ENCODE measurements at places on chromosomes 12 and 14.

DNA sequence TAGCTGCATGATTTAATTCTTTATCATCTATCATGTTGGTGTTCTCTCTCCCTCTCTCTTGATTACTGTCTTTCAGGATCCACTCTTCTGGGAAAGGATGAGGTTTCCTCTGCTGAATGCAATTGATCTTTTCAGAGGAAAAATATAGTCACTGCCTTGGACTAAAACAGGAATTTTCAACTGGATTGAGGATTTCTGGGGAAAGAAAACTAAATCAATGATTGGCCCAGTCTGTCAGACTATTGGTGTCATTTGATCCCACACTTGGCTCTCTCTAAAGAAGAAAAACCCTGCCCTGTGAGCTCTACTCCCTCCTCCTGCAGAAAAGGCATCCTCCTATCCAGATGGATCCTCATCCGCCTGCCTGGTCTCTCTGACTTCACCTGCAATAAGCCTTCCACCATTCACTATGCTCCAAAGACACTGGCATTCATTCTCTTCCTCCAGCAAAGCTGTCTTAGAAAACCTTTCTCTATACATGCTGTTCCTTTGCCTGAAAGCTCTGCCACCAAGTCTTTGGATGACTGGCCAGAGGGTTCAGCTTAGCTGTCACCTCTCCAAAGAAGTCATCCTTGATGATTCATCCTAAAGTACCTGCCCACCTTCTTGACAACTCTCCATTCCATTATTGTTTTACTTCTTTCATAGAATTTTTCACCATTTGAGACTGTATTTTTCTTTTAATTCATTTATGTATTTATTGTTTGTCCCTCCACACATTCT, 127.7 kb upstream of the CAND1 start:
- DNase-seq, result no peak

DNA sequence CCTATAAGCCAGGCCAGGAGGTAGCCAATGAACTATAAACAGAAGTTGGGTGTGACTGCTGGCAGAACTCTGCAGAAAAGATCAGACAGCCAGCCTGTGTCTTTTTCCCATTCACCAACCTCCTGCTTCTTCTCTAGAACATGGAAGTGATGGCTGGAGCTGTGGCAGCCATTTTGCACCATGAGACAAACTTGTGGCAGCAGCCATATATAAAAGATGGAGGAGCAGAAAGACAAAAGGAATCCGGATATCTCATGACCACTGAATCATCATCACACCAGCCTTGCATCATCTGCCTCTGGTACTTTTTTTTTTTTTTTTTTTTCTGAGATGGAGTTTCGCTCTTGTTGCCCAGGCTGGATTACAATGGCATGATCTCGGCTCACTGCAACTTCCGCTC, 8.7 kb downstream of the BEGAIN start:
- DNase-seq, result no peak

GRCh38 chr14:22978981-22979671, 3.2 kb downstream of the AJUBA start:
- DNase-seq, result no peak

DNA sequence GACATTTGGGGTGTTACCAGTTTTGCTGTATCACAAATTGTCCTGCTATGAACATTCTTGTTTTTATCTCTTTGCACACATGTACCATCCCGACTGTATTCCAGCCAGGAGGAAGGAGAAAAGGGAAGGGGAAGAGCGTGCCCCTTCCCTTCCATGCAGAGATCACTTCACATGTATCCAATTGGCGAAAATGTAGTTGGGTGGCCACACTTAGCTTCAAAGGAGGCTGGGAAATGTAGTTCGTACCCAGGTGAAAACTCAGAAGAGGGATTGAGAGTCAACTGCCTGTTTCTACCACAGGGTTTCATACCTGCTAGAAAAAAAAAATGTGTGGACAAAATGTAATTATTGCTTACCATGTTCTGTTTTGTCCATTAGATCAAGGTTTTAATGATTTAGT, 189.1 kb upstream of the PELI2 start:
- DNase-seq, result no peak

- DNase-seq, result no peak
Observed at GRCh38 chr14:36944307-36945010, 227.9 kb downstream of the SLC25A21 start.

DNA sequence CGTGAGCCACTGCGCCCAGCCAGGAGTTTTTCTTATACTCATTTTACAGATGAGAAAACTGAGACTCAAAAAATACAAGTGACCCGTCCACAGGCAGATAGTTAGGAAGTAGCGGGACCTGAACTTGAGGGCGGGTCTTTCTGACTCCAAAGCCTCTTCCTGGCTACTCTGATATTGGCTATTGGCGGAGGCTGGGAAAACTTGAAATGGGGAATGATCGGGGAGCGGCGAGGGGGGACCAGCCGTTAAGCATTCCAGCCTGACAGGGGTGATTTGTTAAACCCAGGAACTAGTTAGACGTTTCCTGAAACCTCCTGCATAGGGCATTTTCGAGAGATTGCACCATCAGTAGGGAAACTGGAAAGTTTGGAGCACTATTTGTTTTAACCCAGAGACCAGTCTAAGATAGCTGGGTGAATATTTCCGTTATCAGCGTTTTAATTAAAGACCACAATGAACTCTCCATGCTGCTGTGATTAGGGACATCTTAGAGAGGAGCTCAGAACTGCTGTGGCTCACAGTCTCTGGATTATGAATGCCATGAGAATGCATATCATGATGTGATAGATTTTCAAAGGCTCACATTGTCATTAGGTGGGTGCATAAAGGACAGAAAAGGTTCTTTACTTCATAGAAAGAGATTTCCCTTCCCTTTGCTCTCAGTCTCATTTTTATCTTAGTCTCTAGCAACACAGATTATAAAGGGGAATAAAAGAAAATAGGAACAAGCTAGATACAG, 2.5 kb downstream of the NR1H4 start:
- no peak for DNase-seq

GRCh38 chr12:105321125-105321524, 9.4 kb upstream of the C12orf75 start:
- no peak for DNase-seq

DNA sequence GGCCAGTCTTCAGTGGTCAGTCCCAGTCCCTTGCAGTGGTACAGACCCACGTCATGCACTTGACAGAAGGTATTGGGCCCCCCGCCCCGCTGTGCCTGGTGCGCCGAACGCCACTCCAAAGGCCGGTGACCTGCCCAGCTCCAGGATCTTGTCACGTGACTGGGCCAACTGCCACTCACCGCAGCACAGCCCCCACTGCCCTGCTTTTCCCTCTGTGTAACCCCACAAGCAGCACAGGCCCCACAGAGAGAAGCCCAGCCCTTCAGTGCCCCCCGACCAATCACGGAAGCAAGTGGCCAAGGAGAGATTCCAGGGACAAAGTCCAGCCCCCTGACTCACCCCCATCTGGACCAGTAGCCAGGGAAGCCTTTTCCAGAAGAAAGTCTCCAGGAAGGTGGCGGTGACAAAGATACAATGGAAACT, 498 bp downstream of the GPR132 start:
- no peak for DNase-seq

- no peak for DNase-seq
Observed at GRCh38 chr14:98897605-98898309, 374.2 kb downstream of the BCL11B start.

GRCh38 chr12:29253906-29254625, 105.0 kb downstream of the FAR2 start:
- no peak for DNase-seq

DNA sequence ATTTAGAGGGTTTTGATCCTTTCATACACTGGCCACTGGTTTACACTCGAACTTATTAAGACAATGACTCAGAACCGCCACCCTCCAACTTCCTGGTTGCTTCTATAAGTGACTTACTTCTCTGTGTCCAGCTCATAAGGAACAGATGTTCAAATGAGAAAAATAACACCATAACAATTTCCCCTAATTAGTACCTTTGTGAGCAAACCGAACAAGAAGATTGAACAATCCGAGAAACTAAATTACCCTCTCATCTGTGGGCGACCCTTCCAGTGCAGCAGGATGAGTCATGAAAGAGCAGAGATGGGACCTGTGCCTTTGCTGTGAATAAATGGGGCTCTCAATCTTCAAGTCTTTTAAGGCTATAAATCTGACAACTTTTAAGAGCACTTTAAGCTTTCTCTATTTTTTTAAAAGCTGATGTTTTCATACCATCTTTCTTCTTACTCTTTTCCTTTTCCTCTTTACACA, 146.8 kb upstream of the RASSF8 start:
- no peak for DNase-seq

GRCh38 chr12:2284321-2284813, 231.6 kb downstream of the CACNA1C start:
- DNase-seq, result no peak

GRCh38 chr14:96243785-96244184, 12.2 kb upstream of the BDKRB1 start:
- no peak for DNase-seq

GRCh38 chr12:51520576-51521325, 70.3 kb upstream of the SCN8A start:
- no peak for DNase-seq

DNA sequence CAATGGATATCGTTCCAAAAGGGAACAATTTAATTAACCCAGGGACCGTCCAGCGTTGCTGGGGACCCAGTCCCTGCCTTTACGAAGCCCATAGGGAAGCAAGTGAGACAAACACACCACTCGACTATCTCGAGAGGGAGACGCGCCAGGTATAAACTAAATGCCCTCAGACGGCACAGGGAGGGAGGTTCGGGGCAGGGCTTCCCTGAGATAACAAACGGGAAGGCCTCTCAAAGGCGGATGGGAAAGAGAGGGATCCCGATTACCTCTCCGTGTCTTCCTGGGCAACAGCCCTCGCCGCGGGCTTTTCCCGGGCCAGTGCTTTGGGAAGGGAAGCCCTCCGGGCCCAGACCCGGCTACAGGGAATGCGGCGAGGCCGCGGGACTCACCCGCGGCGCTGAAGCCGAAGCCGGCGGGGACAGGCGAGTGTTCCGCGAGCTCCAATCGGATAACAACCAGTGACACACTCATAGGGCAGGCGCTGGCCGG, 390 bp downstream of the BRAP start:
- no peak for DNase-seq

DNA sequence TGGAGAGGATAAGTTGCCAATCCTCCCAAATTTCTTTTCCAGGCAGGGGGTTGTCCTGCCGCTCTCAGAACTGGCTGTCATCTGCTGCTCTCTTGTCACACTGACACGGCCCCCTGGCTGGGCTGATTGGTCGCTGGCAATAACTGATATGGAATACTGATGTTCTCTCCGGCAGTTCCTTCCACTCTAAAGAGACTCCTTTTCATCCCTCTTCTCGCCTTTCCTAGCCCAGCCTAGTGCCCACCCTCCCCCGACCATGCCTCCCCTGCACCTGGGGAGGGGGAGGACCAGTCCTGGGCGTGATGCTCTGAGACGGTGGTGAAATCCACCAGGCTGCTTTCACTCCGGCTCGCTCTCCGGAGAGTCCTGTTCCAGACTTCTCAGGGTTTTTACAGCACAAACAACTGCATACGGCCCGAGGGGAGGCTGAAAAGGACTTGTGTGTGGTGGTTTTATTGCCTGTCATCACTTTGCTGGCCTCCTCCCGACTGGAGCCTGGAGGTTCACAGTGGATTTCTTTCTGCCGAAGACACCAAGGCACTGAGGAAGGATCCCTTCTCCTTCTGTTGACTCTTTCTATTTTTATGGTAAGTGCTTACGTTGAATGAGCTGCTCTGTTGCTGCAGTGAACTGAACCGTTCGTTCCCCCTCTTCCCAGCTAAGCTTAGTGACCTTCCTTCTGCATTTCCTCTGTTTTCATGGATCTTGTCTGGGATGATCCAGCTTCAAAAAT, at the start of gene ANO4:
TSS of gene ANO4 (plus strand) at position 336 of the 733 bp plus-strand sequence. CDS start 107,010 bp downstream, outside the sequence.
- DNase-seq, result no peak

- peak; percentile 63 for DNase-seq
Observed at GRCh38 chr14:20632831-20633691, 8.4 kb downstream of the OR6S1 start.

GRCh38 chr12:7959701-7960121, 23.7 kb upstream of the SLC2A3 start:
- peak; percentile 81 for DNase-seq

DNA sequence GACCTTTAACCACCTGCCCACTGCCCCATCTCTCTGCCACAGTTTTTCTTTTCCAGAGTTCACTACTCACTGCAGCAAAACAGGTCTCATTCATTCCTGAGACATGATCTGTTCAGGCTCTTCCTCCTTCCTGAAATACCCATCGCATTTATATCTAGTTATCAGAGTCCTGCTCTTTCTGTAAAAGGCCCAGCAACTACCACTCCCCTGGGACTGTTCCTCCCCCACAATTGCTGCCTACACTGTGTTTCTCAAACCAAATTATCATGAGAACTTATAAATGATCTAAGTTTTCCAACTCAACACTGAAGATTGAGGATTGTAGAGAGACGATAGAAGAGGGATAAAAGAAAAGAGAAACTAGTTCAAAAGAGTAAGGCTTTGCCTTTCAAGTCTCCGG, 40.8 kb upstream of the EPS8 start:
- DNase-seq, result no peak

DNA sequence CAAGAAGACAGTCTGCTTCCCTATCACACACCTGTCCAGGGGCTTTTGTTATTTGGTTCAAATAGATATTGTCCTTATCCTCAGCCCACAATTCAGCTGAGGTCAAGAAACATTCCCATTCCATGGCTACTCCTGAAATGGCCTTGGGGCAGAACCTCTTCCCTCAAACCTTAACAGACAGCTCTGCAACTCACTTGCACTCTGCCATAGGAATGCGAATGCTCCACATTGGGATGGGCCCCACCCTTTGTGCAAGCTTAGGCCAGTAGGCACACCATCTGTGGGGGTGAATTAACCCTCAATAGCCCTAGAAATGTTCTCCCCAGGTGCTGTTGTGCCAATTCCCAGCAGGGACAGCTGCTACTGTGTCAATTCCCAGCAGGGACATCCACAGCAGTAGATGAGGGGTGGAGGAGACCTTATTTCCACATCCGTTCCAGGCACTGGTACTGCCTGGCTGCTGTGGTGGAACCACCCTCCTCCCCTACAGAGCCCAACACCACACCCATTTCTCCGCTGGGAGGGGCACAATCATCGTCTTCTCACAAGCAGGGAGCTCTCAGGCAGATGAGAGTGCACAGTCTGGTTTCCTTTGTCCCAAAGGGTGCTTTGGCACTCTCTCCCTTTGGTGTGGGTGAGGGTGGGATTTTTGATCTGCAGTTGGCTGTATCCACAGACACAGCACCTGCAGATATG, 42.3 kb upstream of the GLIPR1 start:
- DNase-seq, result no peak

- no peak for DNase-seq
Observed at GRCh38 chr12:104703372-104703771, 246.6 kb downstream of the CHST11 start.

- DNase-seq, result no peak
Observed at GRCh38 chr12:93136253-93137055, 207.4 kb upstream of the EEA1 start.

DNA sequence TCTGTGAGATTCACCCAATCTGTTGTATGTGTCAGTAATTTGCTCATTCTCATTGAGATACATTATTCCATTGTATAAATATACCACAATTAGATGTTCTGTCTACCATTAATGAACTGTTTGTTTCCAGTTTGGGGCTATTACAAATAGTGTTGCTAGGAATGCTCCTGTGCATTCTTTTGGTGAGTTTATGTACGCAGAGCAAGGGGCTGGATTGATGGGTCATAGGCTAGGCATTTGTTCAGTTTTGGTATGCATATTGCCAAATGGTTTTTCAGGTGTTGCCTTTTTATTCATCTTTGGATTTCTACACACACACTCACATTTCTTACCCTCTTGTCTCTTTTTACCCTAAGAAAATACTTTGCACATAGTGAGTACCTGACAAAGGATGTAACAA, 93.4 kb downstream of the GPATCH2L start:
- DNase-seq, result peak; percentile 62

All from PC-9 (cell line).